ENCODE measurements at places on chromosomes 4 and X. TPM values are rescaled to one million over a fixed set of nuclear protein-coding genes. Genes with fewer than 3 reads are reported as not detected.
A peak's percentile ranks its signal among the peaks of the same experiment; 100 is the strongest.

GRCh38 chr4:173519111-173520101 is 10.6 kb downstream of the HAND2 start:
- no peak overlapping the region for H3K27ac ChIP-seq
- peaks cover 8% of the 10 kb centered on the region for H3K36me3 ChIP-seq
- no peak overlapping the region for H3K4me3 ChIP-seq
- DNase-seq: no peak
- peaks cover 21% of the 10 kb centered on the region for H3K4me1 ChIP-seq
- peaks cover 92% of the 10 kb centered on the region for H3K27me3 ChIP-seq

GRCh38 chr4:3135155-3136011 is 60.9 kb downstream of the HTT start:
- peaks cover 46% of the 10 kb centered on the region for H3K36me3 ChIP-seq
- H3K27ac ChIP-seq: no peak overlapping the region
- DNase-seq: no peak
- H3K4me3 ChIP-seq: no peak overlapping the region
- H3K4me1 ChIP-seq: no peaks in the 10 kb centered on the region

DNA sequence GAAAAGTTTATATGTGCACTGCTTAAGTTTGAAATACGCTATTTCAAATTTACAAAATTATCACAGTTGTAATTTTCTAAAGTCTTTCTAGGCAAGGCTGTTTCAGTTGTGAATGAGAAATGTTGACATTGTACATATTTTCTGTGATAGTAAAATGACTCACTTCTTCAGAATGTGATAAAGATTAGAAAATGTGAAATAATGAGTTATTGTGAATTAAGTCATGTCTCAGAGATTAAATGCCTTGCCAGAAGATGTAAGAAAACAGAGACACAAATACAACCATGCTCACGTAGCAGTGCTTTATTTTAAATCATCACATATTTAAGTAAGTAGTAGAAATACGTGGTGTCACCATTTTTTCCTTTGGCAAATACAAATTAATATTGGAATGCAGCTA is 768 bp downstream of the CLCN4 start:
- H3K27me3 ChIP-seq: peaks cover 29% of the 10 kb centered on the region
- DNase-seq: no peak
- H3K4me1 ChIP-seq: peaks cover 10% of the 10 kb centered on the region
- no peaks in the 10 kb centered on the region for H3K36me3 ChIP-seq
- no peak overlapping the region for H3K4me3 ChIP-seq

- peaks cover 3% of the 10 kb centered on the region for H3K36me3 ChIP-seq
- DNase-seq: no peak
- H3K4me1 ChIP-seq: no peaks in the 10 kb centered on the region
- H3K27me3 ChIP-seq: no peaks in the 10 kb centered on the region
Measured at GRCh38 chrX:344371-344901, 25.8 kb upstream of the GTPBP6 start.

- no peaks in the 10 kb centered on the region for H3K4me1 ChIP-seq
- H3K36me3 ChIP-seq: no peaks in the 10 kb centered on the region
- no peak overlapping the region for H3K4me3 ChIP-seq
- no peak overlapping the region for H3K27ac ChIP-seq
- no peak for DNase-seq
Measured at GRCh38 chr4:115360431-115360830, 247.0 kb upstream of the NDST4 start.

- DNase-seq: no peak
- no peaks in the 10 kb centered on the region for H3K27me3 ChIP-seq
- no peak overlapping the region for H3K27ac ChIP-seq
- no peak overlapping the region for H3K4me3 ChIP-seq
Measured at GRCh38 chr4:24877868-24878635, 34.8 kb downstream of the CCDC149 start.

DNA sequence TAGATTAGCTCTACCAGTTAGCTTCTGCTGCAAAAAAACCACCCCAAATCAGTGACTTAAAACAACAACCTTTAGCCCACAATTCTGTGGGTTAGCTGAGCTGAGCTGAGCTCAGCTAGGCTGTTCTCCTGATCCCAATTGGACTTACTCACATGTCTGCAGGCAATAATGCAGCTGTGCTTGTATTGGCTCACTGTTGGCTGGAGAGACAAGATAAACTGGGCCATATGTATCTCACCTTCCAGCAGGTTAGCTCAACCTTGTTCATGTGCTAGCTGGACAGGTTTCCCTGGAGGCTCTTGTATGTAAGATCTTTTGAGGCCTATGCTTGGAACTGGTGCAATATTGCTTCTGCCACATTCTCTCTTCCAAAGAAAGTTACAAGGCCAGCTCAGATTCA is 261.5 kb upstream of the ADGRL3 start:
- H3K27ac ChIP-seq: no peak overlapping the region
- H3K4me1 ChIP-seq: no peaks in the 10 kb centered on the region
- no peaks in the 10 kb centered on the region for H3K27me3 ChIP-seq
- DNase-seq: no peak

DNA sequence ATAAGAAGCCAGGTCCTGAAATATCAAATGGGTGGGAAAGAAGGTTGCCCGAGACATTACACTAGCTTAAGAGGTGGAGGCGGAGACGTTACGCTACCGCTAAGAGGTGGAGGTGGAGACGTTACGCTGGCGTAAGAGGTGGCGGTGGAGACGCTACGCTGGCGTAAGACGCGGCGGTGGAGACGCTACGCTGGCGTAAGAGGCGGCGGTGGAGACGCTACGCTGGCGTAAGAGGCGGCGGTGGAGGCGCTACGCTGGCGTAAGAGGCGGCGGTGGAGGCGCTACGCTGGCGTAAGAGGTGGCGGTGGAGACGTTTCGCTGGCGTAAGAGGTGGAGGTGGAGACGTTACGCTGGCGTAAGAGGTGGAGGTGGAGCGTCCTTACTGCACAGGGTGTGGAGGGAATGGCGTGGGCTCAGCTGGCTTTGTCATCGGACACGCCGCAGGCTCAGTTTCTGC is 12.8 kb downstream of the CYP4V2 start:
- peaks cover 25% of the 10 kb centered on the region for H3K4me1 ChIP-seq
- H3K27me3 ChIP-seq: no peaks in the 10 kb centered on the region

- no peak overlapping the region for H3K4me3 ChIP-seq
- H3K4me1 ChIP-seq: no peaks in the 10 kb centered on the region
- peaks cover 4% of the 10 kb centered on the region for H3K27me3 ChIP-seq
Measured at GRCh38 chr4:182301736-182302135, 58.5 kb downstream of the TENM3 start.

DNA sequence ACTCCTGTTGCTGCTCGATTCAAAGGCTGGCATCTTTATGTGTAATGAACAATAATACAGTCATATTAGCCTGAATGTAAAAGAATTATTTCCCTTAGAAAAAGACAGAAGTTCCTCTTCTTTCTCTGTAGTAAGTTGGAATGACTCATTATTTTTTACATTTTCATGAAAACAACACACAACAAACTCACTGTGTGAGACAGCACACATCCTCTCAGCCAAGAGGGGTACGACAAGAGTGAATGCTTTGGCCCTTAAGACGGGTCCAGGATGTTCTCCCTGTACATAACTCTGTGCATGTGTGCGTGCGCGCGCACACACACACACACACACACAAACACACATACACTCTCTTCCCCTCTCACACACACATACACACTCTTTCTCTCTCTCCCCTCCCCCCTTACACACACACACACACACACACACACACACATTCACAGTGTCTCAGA is 72.8 kb downstream of the MANBA start:
- H3K27ac ChIP-seq: no peak overlapping the region
- H3K4me3 ChIP-seq: no peak overlapping the region
- DNase-seq: no peak
- no peaks in the 10 kb centered on the region for H3K36me3 ChIP-seq
- no peaks in the 10 kb centered on the region for H3K27me3 ChIP-seq

GRCh38 chr4:183797011-183797444 is 108.1 kb upstream of the STOX2 start:
- H3K27me3 ChIP-seq: peaks cover 53% of the 10 kb centered on the region
- no peak for DNase-seq
- peak overlapping the region; percentile 17 for H3K4me3 ChIP-seq
- H3K36me3 ChIP-seq: no peaks in the 10 kb centered on the region
- H3K4me1 ChIP-seq: peaks cover 10% of the 10 kb centered on the region

DNA sequence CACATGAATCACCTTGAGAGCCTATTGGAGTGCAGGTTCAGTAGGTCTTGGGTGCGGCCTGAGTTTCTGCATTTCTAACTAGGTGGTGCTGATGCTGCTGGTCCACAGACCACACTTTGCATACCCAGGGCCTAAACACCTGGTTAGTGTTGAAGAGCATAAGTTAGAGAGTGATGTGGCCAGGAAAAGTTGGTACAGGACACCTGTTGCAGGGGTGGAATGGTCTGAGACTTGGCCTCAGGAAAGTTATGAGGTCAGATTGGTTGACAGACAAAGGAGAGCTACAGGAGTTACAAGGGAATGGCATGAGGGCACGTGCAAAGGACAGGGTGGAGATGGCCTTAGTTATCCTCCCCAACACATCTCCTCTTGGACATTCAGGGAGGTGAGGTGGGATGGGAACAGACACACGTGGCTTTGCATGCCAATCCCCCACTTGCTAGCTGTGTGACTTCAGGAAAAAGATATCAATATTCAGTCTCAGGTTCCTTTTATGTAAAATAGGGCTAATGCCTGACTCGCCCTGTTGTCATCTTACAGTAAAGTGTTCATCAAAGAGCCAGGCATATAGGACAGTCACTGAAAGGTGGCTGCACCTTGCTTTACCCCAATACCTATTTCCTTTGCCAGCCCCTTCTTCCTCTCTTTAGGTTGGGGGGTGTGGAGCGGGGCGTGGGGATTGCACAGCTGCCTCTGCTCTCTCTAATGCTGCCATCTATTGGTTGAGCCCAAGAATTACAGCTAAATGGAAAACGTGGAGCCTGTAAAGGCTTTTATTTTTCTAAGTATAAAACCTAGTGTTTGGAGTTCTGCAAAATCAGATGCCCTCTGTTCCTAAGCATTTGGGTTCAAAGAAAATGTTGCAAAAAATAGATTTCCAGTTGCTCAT is 47.5 kb downstream of the ATG4A start:
- H3K27me3 ChIP-seq: no peaks in the 10 kb centered on the region
- H3K4me3 ChIP-seq: no peak overlapping the region
- no peaks in the 10 kb centered on the region for H3K4me1 ChIP-seq
- no peak overlapping the region for H3K27ac ChIP-seq
- peaks cover 16% of the 10 kb centered on the region for H3K36me3 ChIP-seq
- DNase-seq: no peak

GRCh38 chr4:43875655-43876054 is 573.0 kb downstream of the KCTD8 start:
- no peak for DNase-seq
- H3K27me3 ChIP-seq: no peaks in the 10 kb centered on the region
- H3K4me3 ChIP-seq: no peak overlapping the region
- H3K4me1 ChIP-seq: no peaks in the 10 kb centered on the region
- H3K27ac ChIP-seq: no peak overlapping the region
- no peaks in the 10 kb centered on the region for H3K36me3 ChIP-seq

DNA sequence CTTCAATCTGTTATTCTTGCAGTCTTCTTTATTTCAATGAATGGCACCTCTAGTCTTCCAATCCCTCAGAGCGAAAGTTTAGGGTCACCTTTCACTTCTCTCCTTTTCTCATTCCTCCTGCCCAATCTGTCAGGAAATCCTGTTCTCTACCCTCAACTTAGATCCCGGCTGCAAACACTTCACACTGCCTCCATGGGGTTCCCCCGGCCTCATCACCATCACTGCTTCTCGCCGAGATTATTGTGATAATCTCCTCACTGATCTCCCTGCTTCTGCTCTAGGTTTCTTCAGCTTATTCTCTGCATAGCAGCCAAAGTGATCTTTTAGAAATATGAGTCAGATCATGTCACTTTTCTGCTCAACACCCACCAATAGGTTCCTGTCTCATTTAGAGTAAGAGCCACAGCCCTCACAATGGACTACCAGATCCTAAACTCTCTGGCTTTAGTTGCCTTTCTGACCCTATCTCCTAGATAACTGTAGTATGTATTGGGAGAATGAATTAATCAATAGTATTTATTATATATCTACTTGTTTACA is 43.6 kb upstream of the TBC1D9 start:
- no peak for DNase-seq
- peaks cover 3% of the 10 kb centered on the region for H3K27me3 ChIP-seq
- H3K27ac ChIP-seq: no peak overlapping the region
- H3K36me3 ChIP-seq: no peaks in the 10 kb centered on the region
- H3K4me3 ChIP-seq: no peak overlapping the region

DNA sequence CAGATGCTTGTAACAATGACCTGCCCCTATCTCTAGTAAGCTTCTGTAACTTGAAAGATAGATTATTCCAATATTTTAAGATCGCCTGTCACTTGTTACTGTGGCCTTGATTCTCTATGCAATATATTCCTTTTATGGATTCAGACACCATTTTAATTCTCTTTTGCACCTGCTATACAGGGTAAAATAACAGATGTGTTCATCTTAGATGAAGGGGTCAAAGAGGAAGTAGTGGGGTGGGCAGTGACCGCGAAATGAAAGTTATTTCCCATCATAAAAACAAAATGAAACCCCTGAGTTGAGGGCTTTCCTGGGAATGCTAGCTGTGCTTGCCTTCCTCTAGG is 175.9 kb downstream of the TSPAN5 start:
- no peaks in the 10 kb centered on the region for H3K27me3 ChIP-seq
- H3K4me3 ChIP-seq: peak overlapping the region; percentile 42
- no peak for DNase-seq
- H3K4me1 ChIP-seq: peaks cover 72% of the 10 kb centered on the region

The PRRG3 gene
- total RNA-seq: not detected

The SGMS2 gene
- 0.76 TPM for total RNA-seq

The ZAR1 gene
- total RNA-seq: not detected

The KCNIP4 gene
- not detected for total RNA-seq
